T-helper 22 cell (primary cell): ENCODE measurements at places on chromosomes 1 and 21.

DNA sequence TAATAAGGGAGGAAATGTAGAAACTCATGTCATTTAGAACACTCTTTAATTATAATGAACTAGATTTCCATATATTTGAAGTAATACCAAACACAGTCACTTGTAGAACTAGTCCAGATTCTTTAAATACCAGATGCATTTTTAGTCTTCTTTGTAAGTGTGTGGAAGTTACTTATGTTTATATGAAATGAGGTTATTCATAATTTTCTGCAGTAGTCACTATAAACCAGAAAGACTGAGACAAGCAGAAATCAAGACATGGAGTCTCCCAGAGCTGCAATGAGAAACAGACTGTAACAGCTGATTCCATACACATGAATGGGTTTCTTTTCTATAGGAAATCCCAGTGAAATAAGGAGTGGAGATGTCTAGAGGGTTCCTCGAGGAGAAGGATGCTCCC lies 216.6 kb upstream of the ZP4 start:
- DNase-seq: no peak

DNA sequence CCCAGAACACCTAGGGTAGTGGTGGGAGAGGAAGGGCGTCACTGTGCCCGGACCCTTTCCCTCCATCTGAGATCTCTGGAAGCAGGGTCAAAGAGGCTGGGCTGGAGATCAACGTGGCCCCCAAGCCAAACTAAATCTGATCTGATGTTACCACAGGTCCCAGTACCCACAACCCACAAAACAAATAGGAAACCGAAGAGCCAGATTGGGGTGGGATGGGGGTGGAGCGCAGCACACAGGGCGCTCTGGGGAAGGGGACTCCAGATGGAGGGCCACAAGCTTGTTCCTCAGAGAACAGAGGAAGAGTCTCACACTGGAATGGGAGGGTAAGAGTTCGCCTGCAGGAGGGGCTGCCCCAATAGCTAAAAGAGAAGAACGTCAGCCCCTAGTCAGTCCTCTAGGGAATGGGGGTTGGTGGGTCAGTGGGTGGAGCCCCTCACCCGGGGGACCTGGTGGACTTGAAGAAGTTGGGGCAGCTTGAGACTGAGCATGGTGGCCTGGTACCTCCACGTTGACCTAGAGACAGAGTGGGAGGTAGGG lies 1.5 kb downstream of the PAQR6 start:
- DNase-seq: no peak

DNA sequence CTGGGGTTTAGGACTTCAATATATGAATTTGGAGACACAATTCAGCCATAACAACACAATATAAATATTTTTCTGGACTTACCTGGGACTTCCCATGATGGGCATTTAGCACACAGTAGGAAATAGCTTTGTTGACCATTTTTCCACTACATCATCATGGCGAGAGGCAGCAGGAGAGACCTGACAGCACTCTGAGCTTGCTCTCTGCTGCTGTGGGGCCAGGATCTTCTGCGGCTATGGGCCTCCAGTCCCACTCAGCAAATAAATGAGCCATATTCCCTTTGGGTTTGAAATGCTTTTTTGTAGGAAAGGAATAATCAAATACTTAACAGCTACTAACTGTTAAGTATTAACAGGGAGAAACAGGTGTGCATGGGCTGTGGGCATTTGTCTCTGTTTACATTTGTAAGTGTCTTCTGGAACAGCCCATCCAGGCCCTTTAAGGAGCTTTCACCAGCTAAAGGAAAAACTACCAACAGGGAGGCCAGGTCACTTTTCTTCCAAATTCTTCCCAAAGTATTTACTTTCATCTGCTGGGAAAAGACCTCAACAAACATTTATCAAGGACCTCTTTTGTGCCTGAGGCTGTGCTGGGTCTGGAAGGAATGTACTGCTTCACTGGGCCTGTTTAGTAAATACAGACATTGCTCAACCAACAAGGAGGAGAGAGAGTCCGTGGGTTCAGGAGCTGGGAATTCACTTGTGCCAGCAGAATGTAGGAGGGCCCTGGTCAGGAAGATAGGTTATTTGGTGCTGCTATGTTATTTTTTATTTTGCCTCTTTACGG lies 133.2 kb downstream of the LRIG2 start:
- no peak for DNase-seq

DNA sequence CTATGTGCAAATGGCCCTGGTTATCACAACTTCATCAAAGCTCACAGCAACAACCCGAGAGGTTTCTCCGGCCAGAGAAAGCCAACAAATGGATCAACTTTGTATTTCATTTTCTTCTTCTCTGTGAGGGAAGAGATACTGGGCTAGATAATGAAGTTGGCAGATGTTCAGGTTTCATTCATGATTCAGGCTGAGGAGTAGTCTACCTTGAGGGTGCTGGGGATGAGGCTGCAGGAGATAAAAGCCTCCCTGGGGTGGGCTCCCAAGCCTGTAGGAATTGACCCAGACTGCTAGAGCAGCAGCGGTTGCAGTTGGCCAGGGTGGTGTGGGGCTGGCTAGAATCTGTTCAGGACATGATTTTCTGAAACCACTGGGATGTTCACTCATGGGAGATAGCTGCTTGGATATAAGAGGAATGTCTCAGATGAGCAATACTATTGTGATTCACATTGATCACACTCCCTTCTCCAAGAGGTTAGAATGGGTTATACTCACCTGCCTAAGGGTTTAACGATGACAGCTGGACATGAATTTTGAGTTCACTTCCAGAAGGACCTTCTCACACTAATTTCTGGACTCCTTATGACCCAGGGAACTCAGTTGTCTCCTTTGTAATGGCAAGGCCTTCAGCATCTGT lies 64.0 kb downstream of the SYT6 start:
- no peak for DNase-seq

- DNase-seq: no peak
Measured at GRCh38 chr1:13707164-13707563, 7.2 kb downstream of the PRDM2 start.

DNA sequence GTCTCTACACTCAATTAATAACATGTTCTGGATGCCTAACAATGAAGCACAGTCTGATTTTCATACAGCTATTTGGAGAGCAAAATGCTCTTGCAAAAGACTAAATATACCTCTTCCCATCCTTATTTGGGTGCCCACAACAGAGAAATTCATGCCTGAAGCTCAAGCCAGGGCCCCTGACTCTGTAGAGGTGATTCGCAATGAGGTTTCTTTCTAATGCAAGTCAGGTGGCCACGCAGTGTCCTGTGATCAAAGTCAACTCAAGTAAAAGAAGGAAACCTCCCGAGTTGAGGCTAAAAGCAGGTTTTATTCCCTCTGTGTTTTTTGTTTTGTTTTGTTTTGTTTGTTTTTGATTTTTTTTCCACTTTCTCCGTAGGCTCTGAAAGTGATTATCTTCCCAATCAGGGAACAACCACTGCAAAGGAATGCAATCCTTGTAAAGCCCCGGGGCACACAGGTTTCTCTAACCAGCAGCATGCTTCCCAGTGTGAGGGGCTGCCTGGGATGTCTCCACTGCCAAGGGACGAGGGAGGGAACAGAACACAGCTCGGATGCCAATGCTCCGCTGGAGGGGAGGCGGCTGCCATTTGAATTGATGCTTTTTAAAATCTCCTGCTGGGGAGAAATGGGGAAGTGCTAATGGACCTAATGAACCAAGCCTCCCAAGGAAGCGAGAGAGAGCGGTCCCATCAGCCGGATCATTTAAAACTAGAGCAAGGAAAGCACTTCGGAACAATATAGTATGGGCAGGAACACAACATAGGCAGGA lies 73.8 kb upstream of the SSX2IP start:
- no peak for DNase-seq

- no peak for DNase-seq
Measured at GRCh38 chr1:224057461-224058199, 56.3 kb upstream of the FBXO28 start.

GRCh38 chr1:2975466-2976179 lies 45.6 kb upstream of the ACTRT2 start:
- DNase-seq: no peak

- DNase-seq: no peak
Measured at GRCh38 chr1:183379951-183380350, 38.2 kb downstream of the NMNAT2 start.

DNA sequence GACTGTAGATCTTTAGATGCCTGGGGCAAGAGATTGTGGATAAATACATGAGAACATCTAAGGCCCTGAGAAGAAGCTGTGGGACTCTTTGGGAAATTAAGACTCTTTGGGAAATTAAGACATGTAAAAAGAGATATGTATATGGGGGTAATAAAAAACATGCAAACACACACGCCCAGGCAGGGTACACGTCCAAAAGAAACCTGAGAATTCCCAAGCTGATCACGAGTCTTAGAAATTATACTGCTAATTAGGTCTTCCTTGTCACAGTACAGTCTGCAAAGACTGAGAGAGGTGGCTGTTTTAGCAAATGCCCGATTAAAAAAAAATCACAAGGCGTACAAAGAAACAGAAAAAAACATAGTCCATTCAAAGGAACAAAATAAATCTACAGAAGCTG lies 39.3 kb upstream of the ERO1B start:
- no peak for DNase-seq

DNA sequence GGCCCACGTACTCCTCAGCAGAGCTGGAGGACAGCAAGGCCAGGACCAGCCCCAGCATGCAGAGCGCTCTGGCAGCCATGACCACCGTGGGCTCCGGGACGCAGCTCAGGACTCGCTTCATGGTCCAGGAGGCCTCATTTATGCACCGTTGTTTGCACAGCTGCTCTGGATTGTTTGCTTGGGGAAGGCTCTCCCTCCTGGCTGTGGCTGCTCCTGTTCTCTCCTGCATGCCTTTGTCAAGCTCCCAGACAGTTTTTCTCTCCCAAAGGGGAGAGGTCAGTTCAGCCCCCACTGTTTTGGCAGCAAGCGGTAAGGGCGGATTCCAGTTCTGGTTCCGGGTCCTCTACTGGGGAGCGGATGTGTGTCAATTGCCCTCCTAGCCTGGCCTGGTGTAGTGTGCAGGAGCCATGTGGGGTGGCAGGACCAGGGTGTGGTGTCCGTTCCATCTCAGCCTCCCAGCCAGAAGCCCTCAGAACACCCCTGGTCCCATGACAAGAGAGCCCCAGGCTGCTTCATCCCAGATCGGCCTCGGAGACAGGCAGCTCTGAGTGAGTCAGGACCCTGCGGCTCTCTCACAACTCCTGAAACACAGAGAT lies at the start of gene TFF3:
TSS of gene TFF3 (minus strand) at position 114 of the 596 bp plus-strand sequence. CDS start at position 79, 35 bp downstream.
- DNase-seq: no peak
